ENCODE measurements at places on chromosomes 2 and 18. TPM values are rescaled to one million over a fixed set of nuclear protein-coding genes. Genes with fewer than 3 reads are reported as not detected.

Gene IKZF2
- total RNA-seq: 8.3 TPM

Gene UBXN2A
- 15.9 TPM for total RNA-seq

Gene APCDD1
- total RNA-seq: not detected

Gene TSGA10
- 3.5 TPM for total RNA-seq

Gene TUBB8B
- not detected for total RNA-seq

Gene PJVK
- total RNA-seq: 2.3 TPM

Gene PDE1A
- not detected for total RNA-seq

Gene SNORC
- 1.6 TPM for total RNA-seq
